Suppressor macrophage treated with lipopolysaccharide for 4 hours (primary cell): ENCODE measurements at places on chromosomes 1 and 21.

- no peak for DNase-seq
Observed at GRCh38 chr1:36805979-36806640, 228.2 kb downstream of the GRIK3 start.

DNA sequence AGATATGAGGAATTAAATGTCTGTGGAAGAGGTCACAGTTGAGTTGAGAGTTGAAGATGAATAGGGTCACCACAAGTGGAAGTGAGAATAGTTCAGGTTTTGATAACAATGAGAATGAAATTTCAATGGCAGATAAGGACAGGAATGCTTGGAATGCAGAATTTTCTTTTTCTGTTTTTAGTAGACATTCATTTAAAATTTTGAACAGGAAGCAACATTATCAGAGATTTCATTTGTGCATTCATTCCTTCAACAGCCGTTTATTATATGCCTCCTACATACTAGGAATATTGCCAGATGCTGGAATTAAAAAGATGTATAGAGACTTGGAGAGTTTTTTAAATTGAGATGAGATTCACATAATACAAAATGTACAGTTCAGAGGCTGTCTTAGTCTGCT, 126.8 kb downstream of the ITSN1 start:
- DNase-seq, result no peak

- no peak for DNase-seq
Observed at GRCh38 chr1:187527346-187527745, 698.6 kb downstream of the PLA2G4A start.

DNA sequence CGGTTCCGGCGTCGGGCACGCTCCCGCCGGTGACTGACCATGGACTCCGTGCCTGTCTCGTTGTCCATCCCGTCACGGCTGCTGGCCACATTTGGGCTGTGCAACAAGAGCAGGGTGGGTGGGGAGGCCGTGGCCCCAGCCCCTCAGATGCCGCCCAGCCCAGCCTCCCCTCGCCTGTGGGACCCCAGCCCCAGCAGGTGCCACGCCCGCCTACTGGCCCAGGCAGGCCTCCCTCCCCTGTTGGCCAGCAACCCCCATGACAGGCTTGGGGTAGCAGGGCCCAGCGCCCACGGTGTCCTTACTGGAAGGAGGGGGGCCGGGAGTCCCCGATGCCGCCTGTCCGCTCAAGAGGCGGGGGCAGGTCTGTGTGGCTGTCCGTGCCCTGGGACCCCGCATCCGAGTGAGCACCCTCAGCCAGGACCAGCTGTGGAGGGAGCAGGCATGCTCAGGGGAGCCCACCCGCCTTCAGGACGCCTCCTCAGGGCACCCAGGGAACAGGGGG, 7.1 kb downstream of the DVL1 start:
- no peak for DNase-seq

GRCh38 chr1:1436630-1437032, 1.1 kb downstream of the VWA1 start:
- DNase-seq, result no peak

- peak; percentile 36 for DNase-seq
Observed at GRCh38 chr1:154747740-154748404, 122.2 kb downstream of the KCNN3 start.
